ENCODE measurements at places on chromosomes 5 and 9. TPM values are rescaled to one million over a fixed set of nuclear protein-coding genes. Genes with fewer than 3 reads are reported as not detected.

GRCh38 chr9:111627260-111627963 is 3.7 kb upstream of the DNAJC25 start:
- no peak overlapping the region for H3K4me3 ChIP-seq
- no peak overlapping the region for H3K27ac ChIP-seq
- no peak for DNase-seq
- H3K27me3 ChIP-seq, result no peaks in the 10 kb centered on the region
- H3K4me1 ChIP-seq, result peaks cover 14% of the 10 kb centered on the region
- H3K36me3 ChIP-seq, result no peaks in the 10 kb centered on the region

GRCh38 chr9:122134822-122135528 is 24.6 kb downstream of the NDUFA8 start:
- DNase-seq, result no peak
- no peak overlapping the region for H3K4me3 ChIP-seq
- H3K27ac ChIP-seq, result no peak overlapping the region
- H3K36me3 ChIP-seq, result no peaks in the 10 kb centered on the region
- no peaks in the 10 kb centered on the region for H3K4me1 ChIP-seq

DNA sequence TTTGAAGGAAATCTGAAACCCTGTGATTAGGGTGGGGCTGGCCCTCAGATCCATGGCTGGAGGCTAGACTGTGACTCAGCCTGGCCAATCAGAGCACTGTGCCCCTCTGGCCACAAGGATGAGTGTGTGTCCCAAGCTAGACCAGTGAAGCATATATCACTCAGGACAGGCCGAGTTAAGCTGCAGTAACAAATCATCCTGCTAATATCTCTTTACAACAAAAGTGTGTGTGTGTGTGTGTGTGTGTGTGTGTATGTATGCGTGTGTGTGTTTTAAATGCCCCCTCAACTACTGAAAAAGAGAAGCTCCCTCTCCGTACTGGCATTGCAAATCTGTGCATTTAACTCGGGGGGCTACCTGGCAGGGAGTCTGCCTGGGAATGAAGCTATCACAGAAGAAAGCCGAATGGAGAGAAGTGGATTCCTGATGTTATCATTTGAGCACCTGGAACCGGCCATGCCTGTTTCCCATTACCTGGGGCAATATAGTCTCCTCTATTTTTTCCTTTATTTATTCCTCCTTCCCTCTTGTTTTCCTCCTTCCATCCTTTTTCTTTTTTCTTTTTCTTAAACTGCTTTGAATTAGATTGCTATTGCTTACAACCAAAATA is 25.6 kb downstream of the STC2 start:
- H3K27ac ChIP-seq, result no peak overlapping the region
- H3K4me3 ChIP-seq, result no peak overlapping the region
- peaks cover 5% of the 10 kb centered on the region for H3K4me1 ChIP-seq
- H3K27me3 ChIP-seq, result no peaks in the 10 kb centered on the region
- no peaks in the 10 kb centered on the region for H3K36me3 ChIP-seq

- no peaks in the 10 kb centered on the region for H3K4me1 ChIP-seq
- no peaks in the 10 kb centered on the region for H3K36me3 ChIP-seq
These were observed 285.8 kb downstream of the ZNF608 start for GRCh38 chr5:124460642-124461041.

DNA sequence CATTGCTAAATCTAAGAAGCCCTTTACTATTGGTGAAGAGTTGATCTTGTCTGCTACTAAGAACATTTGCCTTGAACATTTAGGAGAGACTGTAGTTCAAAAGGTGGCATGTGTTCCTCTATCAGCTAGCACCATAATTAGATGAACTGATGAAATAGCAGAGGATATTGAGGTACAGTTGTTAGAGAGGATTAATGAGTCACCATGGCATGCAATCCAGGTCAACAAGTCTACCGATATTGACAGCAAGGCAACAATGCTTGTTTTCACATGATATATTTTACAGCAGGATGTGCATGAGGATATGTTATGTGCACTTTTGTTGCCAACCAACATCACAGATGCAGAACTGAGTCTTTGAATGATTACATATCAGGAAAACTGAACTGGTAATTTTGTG is 134.3 kb upstream of the CDH9 start:
- no peaks in the 10 kb centered on the region for H3K4me1 ChIP-seq
- H3K4me3 ChIP-seq, result no peak overlapping the region
- H3K27ac ChIP-seq, result no peak overlapping the region
- DNase-seq, result no peak
- H3K27me3 ChIP-seq, result no peaks in the 10 kb centered on the region
- H3K36me3 ChIP-seq, result no peaks in the 10 kb centered on the region

- no peaks in the 10 kb centered on the region for H3K36me3 ChIP-seq
- no peaks in the 10 kb centered on the region for H3K4me1 ChIP-seq
- H3K4me3 ChIP-seq, result no peak overlapping the region
- no peak for DNase-seq
- H3K27ac ChIP-seq, result no peak overlapping the region
- no peaks in the 10 kb centered on the region for H3K27me3 ChIP-seq
These were observed 151.0 kb upstream of the PTCH1 start for GRCh38 chr9:95667789-95668188.

GRCh38 chr5:96663608-96664007 is 1.4 kb downstream of the CAST start:
- H3K27me3 ChIP-seq, result no peaks in the 10 kb centered on the region
- H3K4me1 ChIP-seq, result peaks cover 39% of the 10 kb centered on the region
- no peaks in the 10 kb centered on the region for H3K36me3 ChIP-seq
- DNase-seq, result no peak
- peak overlapping the region; percentile 98 for H3K27ac ChIP-seq

DNA sequence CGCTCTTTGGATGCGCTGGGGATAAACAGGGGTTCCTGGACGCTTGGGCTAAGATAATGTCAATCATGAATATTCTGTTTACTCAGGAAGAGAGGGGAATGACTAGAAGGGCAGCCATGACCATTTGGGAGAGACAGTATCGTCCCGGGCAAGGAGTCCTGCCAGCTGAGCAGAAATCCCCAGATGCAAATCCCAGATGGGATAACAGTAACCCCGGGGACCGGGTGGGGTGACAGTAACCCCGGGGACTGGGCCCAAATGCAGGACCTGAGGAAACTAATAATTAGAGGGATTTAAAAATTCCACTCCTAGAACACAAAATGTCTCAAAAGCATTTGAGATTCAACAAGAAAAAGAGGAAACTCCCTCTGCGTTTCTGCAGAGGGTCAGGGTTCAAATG is 189.0 kb upstream of the PPP1R26 start:
- H3K4me1 ChIP-seq, result no peaks in the 10 kb centered on the region
- no peak overlapping the region for H3K27ac ChIP-seq

DNA sequence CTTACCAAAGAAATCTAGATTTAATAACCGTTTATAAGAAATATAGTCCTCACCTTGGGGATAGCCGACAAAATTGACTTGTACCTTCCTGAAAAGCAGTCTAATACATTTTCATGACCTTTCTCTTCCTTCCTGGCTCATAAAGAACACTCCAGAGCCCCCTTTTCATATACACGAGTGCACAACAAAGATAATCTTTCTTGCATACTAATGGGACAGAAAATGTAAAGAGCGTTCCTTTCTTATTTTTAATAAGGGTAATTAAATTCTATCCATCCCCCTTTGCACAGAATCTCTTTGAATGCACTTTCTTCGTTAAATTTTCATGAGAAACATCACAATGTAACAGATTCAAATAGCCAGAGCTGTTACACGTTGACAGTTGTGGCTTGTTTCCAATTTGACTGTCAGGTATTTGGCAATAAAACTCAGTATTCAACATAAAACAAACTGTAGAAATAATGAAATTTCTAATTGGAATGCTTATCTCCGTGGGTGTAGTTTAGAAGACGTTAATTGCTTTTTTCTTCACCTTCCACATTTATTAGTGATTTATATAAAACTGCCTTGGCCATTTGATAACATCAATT is 732.3 kb upstream of the DMAC1 start:
- no peaks in the 10 kb centered on the region for H3K36me3 ChIP-seq
- no peaks in the 10 kb centered on the region for H3K27me3 ChIP-seq
- no peak overlapping the region for H3K4me3 ChIP-seq
- DNase-seq, result no peak
- no peak overlapping the region for H3K27ac ChIP-seq

GRCh38 chr9:15696979-15697378 is 144.1 kb downstream of the CCDC171 start:
- H3K27me3 ChIP-seq, result no peaks in the 10 kb centered on the region
- H3K36me3 ChIP-seq, result no peaks in the 10 kb centered on the region
- DNase-seq, result no peak
- H3K4me3 ChIP-seq, result no peak overlapping the region

DNA sequence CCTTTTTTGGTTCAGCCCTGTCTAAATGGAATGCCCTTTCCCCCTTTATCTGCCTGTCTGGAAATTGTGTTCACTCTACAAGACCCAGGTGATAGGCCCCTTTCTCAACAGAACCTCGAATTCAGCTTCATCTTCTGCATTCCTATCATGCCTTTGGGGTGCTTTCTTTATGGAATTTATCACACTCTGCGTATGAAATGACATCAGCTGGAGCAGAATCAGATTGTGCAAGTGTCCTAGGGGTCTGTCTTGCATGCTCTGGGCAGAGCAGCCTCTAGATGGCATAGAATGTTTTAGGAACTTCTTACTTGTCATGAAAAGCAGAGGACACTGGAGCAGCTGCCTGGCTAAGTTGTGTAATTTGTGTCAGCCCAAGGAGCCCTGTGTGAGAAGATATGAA is 84.9 kb downstream of the ISL1 start:
- no peaks in the 10 kb centered on the region for H3K36me3 ChIP-seq
- no peaks in the 10 kb centered on the region for H3K4me1 ChIP-seq
- no peak for DNase-seq
- H3K27ac ChIP-seq, result no peak overlapping the region

DNA sequence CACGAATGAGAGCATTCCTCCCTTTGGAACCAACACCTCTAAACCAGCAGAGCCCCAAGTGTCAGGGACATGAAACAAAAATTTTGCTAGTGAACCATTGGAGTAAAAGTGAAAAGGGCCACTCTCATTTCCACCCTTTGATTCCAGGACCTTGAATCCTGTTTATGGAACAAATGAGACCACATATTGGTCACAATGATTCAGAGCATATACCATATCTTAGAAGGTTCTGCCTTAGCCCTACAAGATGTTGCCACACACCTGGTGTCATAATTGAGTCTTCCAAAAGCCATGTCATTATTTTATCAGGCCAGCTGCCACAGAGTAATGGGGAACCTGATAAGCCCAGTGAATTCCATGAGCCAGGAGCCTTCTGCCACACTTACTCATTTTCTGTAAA is 66.3 kb upstream of the ZBTB43 start:
- no peaks in the 10 kb centered on the region for H3K36me3 ChIP-seq
- H3K27me3 ChIP-seq, result no peaks in the 10 kb centered on the region
- DNase-seq, result no peak
- H3K4me1 ChIP-seq, result no peaks in the 10 kb centered on the region
- no peak overlapping the region for H3K4me3 ChIP-seq

GRCh38 chr5:167426501-167426900 is 864.9 kb upstream of the WWC1 start:
- H3K4me3 ChIP-seq, result no peak overlapping the region
- no peaks in the 10 kb centered on the region for H3K4me1 ChIP-seq
- no peaks in the 10 kb centered on the region for H3K36me3 ChIP-seq
- DNase-seq, result no peak
- H3K27ac ChIP-seq, result no peak overlapping the region
- H3K27me3 ChIP-seq, result no peaks in the 10 kb centered on the region

GRCh38 chr5:80269991-80270438 is 14.2 kb upstream of the SERINC5 start:
- DNase-seq, result no peak
- H3K27ac ChIP-seq, result no peak overlapping the region
- H3K4me1 ChIP-seq, result no peaks in the 10 kb centered on the region
- no peak overlapping the region for H3K4me3 ChIP-seq
- H3K27me3 ChIP-seq, result no peaks in the 10 kb centered on the region

DNA sequence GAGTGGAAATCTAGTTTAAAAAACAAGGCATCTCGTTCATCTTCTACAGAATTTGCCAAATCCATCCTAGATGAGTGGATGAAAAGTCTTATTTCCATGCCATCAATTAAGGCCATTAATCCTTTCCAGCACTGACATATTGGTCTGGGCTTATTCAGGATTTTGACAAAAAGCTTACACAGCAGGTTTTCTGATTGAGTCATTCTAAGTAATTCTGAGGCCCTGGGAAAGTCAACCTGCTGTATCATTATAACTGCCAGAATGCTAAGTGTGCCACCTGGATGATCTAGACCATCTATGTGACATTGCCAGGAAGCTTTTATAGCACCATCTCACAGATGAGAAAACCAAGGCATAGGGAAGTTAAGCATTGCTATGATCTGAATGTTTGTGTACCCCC is 132.1 kb upstream of the MAP3K1 start:
- H3K27me3 ChIP-seq, result no peaks in the 10 kb centered on the region
- DNase-seq, result no peak
- H3K4me1 ChIP-seq, result no peaks in the 10 kb centered on the region
- H3K27ac ChIP-seq, result no peak overlapping the region

DNA sequence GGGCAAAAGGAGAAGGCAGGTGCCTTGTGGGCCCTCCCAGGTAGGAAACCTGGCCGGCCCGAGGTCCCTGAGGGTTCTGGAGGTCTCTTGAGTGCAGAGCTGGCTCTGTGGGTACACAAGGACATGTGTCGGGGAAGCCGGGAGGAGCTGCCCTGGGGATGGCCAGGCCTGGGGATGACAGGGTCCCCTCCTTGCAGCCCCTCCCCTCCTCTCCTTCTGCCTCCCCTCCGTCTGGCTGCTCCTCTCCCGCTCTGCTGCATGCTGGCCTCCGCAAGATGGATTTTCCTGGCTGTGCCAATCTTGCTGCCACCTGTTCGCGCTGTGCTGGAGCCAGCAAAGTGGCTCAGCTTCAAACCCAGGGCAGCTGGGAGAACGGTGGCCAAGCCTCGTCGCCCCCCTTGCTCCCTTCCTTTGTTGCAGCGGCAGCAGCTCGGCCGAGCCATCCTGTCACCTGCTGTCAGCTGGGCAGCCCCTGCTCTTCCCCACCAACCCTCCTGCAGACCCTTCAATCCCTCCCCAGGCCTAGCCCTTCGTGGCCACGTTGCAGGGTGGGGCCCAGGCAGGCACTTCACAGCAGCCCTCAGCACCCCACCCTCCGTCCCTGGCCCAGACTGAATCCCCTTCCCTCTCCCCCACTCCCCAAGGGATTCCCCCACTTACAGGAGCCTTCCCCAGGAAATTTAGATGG is 17.6 kb upstream of the UNC5A start:
- no peak overlapping the region for H3K4me3 ChIP-seq
- H3K27ac ChIP-seq, result no peak overlapping the region
- no peak for DNase-seq
- no peaks in the 10 kb centered on the region for H3K36me3 ChIP-seq

- H3K36me3 ChIP-seq, result no peaks in the 10 kb centered on the region
- DNase-seq, result peak; percentile 87
- peaks cover 82% of the 10 kb centered on the region for H3K4me1 ChIP-seq
- no peaks in the 10 kb centered on the region for H3K27me3 ChIP-seq
- peak overlapping the region; percentile 33 for H3K4me3 ChIP-seq
These were observed 1.1 kb downstream of the HRCT1 start for GRCh38 chr9:35906923-35907699.

- DNase-seq, result no peak
- no peaks in the 10 kb centered on the region for H3K27me3 ChIP-seq
- H3K4me1 ChIP-seq, result no peaks in the 10 kb centered on the region
- no peak overlapping the region for H3K4me3 ChIP-seq
- H3K27ac ChIP-seq, result no peak overlapping the region
These were observed 26.9 kb downstream of the ZNF484 start for GRCh38 chr9:92850898-92851297.

Gene ACER2
- 3.5 TPM for total RNA-seq

Gene CCDC171
- total RNA-seq, result 0.90 TPM

Gene KLHL9
- total RNA-seq, result 10.8 TPM

Gene MTAP
- total RNA-seq, result 10.3 TPM

Gene ANKRD55
- total RNA-seq, result not detected

Gene DNM1
- 2.5 TPM for total RNA-seq

Gene WNK2
- total RNA-seq, result 132 TPM

Gene IFNA2
- not detected for total RNA-seq

Gene CDK9
- 53.3 TPM for total RNA-seq
